ENCODE measurements at places on chromosomes 2 and 18.
A peak's percentile ranks its signal among the peaks of the same experiment; 100 is the strongest.

- no peak for DNase-seq
These were observed 180.9 kb downstream of the FIGN start for GRCh38 chr2:163554864-163555263.

DNA sequence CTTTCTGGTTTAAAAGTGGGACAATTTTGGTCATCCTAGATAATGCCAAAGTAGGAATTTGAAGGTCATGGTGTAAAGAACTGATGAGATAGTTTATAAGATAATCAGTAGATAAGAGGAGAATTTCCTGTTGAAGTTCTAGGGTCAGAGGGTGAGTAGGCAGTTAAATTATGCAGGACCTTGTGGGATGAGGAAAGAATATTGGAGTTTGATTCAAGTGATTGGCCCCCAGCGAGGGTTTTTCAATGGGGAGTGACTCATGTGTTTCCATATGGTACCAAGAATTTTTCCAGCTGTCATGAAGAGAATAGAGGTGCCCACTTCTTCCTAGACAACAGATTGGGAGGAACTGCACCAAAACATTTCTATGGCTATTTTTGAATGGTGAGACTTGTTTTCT lies 940.2 kb upstream of the ZEB2 start:
- no peak for DNase-seq

- DNase-seq = no peak
These were observed at the start of gene FIGN for GRCh38 chr2:163735685-163736432. TSS of gene FIGN (minus strand) at chr2:163736008. CDS start at chr2:163734927, 1,081 bp downstream.

GRCh38 chr2:88690591-88691338 lies 708 bp upstream of the RPIA start:
- DNase-seq = no peak

DNA sequence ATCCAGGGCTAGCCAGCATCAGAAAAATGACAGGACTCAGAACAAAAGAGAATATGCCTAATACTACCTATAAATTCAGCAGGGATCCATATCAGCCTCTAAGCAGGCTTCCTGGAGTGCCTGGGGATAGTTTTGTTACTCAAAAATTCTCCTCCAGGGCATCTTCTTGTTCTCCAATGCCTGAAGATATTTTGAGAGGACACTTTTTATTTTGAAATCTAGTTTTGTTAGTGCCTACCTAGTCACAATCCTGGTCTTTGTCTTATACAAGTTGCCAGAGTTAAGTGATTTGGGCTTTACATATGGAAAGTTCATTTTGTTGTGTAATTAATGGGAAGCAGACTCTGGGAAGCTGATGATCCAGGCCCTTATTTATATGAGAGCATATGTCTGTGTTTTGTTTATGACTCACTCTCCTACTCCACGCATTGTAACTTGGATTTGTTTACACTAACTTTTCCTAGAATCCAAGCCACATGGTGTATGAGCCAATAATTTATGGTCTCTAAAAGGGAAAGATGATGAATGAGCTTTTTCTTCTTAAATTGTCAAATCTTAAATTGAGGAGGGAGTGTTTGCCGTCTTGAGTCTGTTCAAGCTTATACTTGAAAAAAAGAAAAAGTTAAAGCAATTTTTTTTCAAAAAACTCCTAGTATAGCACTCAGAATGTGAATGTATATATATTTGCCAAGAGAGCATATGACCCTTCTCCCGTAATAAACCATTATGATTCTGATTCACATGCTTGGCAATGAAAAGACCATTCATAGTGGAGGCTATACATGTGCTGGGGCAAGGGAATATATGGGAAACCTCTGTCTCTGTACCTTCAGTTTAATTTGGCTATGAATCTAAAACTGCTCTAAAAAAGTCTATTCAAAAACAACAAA lies 370.3 kb downstream of the SETBP1 start:
- DNase-seq = no peak

- DNase-seq = peak; percentile 38
These were observed at the start of gene RNU2-63P for GRCh38 chr2:88016086-88016959. TSS of gene RNU2-63P (minus strand) at chr2:88016547.

DNA sequence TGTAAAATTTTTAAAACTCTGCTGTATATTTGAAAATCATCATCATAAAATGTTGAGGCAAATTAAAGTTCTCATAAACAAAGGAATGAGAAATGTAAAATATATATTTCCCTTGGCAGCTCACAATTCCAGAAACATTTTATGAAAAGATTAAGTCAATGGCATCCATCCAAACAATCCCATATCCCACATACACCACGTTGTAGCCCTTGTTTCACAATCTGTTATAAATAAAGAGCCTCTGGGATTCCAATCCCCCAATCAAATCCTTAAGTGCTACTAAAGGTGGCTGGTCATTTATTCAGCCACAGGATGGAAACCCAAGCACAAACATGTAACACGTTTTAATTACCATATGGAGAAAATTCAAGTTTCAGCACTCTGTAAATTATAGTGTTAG lies 51.7 kb downstream of the GFPT1 start:
- DNase-seq = no peak

Measured in activated CD8-positive, alpha-beta memory T cell treated with anti-CD3 and anti-CD28 coated beads for 1 hour (primary cell).